Chondrocyte (in vitro differentiated cells): ENCODE measurements at places on chromosomes 2 and 18.
A peak's percentile ranks its signal among the peaks of the same experiment; 100 is the strongest.

DNA sequence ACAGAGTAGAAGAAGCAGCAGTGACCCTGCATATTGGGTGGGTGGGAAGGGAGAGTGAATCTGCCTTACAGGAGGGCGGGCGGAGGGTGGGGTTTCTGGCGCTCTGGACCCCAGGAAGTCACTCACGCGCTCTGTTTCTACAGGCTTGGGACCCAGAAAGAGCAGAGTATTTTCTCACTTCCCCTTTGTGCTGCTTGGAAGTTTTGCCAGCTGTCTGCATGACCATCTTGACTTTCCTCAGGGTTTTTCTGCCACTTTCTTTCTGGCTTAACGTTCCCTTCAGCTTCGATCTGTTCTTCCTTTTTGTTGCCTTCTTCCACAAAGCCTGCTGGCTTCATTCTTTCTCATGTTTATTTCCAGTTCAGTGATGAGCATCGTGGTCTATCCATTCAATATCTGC, 383.1 kb downstream of the GALR1 start:
- no peak for DNase-seq

- no peak for DNase-seq
Observed at GRCh38 chr2:2166881-2167280, 164.2 kb downstream of the MYT1L start.

DNA sequence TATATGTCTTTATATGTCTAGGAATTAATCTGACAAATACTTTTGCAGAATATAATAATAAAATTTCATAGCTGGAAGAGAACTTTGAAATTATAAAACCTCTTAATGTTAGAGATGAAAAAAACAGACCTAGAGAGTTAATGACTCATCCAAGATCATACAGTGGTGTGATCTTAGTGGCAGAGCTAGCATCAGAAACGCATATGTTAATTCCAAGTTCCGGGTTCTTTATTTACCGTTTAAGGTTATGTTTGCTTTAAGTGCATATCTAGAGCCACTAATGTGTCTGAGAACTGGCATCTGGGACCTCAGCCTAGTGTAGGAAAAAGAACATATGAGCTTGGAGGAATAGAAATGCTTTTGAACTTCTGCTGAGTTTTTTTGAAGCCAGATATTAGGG, 24.3 kb downstream of the CERS6 start:
- DNase-seq, result no peak

- DNase-seq, result no peak
Observed at GRCh38 chr18:27652480-27653121, 467.5 kb upstream of the CHST9 start.

- DNase-seq, result no peak
Observed at GRCh38 chr2:234467289-234467688, 29.6 kb downstream of the ARL4C start.

DNA sequence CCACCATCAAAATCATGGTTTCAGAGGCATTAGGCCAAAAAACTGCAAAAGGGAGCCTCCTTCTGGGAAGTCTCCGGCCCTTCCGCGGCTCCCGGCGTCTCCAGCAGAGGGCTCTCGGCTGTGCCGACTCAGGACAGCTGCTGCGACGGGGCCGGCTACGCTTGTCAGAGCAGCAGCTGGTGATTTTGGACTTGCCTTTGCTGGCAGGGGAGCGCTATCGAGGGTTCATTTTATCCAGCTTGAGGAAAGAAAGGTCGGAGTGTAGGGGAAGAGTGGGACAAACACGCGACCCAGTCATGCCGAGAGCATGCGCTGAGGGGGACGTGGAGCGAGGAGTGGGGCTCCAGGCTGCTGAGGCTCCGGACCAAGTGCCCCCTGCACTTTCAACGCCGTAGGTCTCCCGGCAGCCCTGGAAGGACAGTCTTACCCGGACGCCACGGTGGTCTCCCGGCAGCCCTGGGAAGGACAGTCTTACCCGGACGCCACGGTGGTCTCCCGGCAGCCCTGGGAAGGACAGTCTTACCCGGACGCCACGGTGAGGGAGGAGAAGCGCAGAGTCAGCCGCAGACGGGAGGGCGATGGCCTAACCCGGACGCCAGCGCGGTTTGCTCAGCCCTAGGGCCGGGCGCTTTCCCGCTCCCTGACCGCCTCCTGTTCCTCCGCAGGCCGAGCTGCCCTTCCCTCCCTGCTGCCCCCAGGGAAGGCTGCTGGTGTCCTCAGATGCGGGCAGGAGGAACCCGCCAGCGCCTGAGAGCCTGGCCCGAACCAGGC, 21.7 kb downstream of the DDX18 start:
- no peak for DNase-seq

GRCh38 chr2:176646033-176646615, 376.9 kb downstream of the MTX2 start:
- no peak for DNase-seq

DNA sequence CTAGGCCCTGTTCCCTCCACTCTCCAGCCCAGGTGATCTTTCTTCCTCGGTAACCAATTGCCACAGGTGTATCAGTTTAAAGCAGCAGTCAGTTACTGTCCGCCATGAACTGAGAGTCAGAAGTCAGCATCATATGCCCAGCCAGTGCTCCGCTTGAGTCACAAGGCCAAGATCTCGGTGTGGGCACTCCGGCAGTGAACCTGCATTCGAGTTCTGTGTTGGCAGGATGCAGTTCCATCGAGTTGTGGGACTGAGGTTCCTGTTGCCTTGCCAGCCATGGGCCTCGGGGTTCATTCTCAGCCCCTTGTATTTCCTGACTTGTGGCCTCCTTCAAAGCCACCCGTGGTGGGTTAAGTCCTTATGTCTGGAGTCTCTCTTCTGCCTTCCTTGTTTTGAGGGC, 3.1 kb upstream of the TMEM185B start:
- DNase-seq, result no peak

GRCh38 chr2:19050354-19050753, 308.1 kb downstream of the OSR1 start:
- no peak for DNase-seq

DNA sequence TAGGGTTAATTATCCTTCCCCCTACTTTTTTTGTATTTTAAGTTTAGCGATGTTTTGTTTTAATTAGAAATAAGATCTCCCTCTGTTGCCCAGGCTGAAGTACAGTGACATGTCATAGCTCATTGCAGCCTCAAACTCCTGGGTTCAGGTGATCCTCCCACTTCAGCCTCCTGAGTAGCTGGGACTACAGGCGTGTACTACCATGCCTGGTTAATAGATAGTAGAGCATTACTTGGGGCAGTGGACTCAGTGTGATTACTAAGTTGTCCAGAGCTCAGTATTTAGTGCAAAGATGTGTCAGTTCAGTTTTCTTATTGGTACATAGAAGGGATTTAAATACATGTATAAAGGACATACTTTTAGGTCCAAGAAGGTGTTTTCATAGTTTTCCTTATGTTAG, 9.5 kb upstream of the ADGRF3 start:
- DNase-seq, result no peak

DNA sequence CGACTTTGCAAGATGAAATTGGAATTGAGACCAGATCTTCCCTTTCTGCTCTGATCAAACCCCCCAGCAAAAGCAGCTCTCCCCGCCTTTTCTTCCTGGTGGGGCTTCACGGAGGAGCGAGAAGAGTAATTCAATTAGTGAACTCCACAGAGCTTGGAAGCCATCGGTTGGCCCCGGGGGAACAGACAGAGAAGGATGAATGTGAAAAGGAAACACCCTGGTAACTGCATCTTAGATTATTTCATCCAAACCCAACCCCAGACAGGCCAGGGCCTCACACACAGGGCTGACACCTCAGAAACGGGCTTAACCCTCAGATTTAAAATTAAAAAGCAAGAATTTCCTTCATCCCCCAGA, 18.3 kb downstream of the SMAD7 start:
- no peak for DNase-seq

DNA sequence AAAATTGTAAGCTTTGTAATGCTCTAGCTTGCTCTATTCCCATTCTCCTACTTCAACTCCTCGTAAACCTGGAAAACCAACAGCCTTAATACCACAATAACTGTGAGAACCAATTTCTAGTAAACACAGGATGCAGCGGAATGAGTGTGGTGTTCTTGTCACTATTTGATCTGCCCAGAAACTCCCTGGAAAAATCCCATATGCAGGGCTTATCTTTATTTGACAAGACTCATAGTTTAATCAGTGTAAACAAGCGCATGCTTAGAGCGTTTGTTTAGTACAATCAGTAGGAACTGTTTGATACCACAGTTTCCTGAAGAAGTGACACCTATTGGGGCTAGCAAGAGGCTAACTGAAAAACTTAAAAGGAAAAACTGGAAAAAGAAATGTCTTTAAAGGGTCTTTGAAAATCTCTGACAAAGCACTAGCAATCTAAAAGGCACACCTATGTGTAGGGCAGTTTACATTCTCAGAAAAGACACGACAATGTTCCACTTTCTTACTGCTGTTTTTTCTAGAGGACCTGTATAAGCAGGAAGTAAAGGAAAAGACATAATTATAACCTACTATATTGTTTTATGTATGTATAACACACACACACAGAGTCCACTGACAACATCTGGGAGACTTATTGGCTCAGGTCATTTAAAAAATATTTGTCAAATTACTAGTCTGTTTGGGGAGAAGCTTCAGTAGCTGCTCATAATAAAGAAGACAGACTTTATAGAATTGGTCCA, 241.4 kb upstream of the KLHL14 start:
- no peak for DNase-seq

DNA sequence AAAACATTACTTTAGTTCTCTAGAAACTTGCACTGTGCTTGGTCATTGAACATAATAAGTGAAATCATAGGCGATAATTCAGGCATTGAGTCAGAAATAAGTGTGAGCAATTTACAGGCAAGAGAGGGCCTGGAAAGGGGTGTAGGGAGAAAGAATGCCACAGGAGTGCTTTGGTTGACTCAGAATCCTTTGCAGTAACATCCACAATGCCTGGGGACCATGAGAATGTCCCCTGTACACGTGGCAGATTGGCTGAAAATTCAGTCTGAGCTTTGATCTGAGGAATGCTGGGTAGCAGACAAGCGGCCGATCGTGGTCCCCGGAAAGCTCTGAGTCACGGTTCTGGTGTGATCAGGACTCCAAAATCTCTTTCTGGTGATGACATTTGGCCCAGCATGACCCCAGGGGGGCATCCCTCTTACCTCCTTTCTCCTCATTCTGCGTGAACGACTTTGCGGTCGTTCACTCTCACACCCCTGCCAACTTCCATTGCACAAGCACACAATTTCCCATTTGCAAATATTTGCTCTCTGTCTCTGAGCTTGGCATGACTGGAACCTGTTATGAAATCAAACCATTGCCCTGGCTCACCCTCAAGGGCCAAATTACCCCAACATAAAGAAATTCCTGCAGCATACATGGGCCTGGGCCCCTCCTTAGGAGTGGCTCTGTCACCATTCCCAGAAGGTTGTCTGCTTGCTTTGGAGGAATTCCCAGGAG, 305.0 kb upstream of the EPAS1 start:
- no peak for DNase-seq

DNA sequence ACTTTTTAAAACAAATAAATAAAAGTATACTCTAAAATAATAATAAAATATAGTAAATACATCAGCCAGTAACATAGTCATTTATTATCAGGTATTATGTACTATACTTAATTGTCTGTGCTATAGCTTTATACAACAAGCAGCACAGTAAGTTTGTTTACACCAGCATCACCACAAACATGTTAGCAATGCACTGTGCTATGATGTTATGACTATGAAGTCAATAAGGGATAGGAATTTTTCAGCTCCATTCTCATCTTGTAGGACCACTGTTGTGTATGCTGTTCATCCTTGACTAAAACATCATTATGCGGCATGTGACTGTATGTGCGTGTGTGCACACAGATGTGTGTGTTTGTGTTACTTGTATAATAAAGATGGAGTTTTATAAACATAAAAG, 137.5 kb downstream of the LYPD6B start:
- DNase-seq, result no peak

GRCh38 chr2:132547090-132547687, 122.8 kb downstream of the LYPD1 start:
- no peak for DNase-seq

DNA sequence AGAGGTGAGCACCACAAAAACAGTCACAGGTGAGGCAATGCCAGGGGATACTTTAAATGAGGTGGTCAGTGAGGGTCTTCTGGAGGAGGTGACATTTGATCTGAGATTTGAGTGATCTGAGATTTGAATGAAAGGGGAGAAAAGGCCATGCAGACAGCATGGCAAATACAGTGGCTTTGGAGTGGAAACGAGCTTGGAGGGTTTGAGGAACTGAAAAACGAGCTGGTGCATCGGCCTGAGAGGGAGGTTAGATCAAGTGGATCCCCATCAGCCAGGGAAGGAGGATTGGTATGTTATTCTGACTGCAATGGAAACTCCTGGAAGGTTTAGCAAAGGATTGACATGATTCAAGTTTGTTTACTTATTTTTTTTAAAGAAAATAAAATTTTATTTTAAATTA, 245.1 kb downstream of the KCNS3 start:
- no peak for DNase-seq

DNA sequence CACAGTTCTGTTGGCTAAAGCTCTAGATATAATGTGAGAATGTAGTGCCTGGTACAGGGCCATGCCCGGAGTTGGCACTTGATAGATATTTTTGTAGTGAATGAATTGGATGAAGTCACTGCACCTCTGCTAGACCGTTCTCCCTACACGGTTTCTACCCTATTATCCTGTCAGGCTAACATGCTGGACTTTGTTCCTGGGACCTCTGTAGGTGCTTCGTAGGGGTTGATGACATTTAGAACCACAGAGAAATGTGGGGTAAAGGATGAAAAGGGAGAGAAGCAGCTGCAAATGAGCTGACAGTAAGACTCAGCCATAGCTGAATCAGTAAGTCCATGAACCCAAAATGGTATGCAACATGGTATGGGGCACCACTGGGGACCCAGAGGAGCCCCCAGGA, 4.1 kb upstream of the FBLN7 start:
- no peak for DNase-seq

GRCh38 chr2:238094438-238095022, 5.6 kb upstream of the ESPNL start:
- DNase-seq, result no peak

- no peak for DNase-seq
Observed at GRCh38 chr18:53018791-53019190, 678.8 kb downstream of the DCC start.

GRCh38 chr2:121052023-121052422, 233.0 kb downstream of the TFCP2L1 start:
- DNase-seq, result peak; percentile 53

DNA sequence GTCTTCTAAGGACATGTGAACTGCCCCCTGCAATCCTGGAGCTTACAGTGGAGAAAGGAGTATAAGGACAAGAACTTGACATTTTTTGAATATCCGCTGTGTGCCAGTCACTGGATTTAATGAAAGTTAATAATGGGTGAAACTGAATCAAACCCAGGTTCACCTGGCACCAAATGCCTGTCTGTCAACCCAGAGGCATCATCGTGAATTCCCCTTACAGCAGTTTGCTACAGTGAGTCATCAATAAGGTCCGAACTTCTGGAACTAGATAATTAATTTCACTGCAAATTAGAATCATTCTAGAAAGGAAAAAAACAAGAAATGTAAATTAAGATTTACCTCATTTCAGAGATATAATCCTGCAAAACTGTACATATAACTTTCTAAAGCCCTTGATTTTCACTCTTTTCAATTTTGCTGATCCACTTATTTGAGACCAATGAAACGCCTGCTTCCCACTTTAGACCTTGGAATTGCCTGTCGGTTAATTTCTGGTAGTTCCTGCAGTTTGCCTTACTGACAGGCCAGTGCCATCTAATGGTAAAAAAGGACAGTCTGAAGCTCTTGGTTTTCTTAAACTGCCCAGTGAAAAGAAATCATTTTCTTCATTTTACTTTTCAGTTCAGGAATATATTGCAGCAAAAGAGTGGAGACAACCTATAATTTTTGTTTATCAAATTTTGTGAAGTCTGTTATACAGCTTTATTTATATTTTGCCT, 8.2 kb downstream of the DSG2 start:
- no peak for DNase-seq

GRCh38 chr2:10720306-10720705, 1.1 kb upstream of the ATP6V1C2 start:
- no peak for DNase-seq
